NAMALWA (cell line): ENCODE measurements at places on chromosomes 13 and 19.

DNA sequence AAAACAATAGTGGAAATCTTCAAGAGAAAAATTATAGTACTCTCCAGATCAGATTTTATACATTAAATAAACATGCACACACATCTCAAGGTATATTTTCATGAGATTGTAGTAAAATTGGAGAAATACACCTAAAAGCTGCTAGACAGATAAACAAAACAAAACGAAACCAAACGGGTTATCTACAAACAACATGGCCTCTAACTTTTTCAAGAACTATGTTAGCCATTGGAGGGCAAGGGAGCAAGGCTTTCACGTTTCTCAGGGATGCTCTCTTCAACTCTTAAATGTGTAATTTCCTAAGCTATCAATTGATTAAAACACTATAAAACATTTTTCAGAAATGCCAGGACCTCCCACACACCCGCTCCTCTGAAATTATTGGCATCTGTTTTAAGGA lies 1262.4 kb upstream of the PCDH20 start:
- no peak for DNase-seq

DNA sequence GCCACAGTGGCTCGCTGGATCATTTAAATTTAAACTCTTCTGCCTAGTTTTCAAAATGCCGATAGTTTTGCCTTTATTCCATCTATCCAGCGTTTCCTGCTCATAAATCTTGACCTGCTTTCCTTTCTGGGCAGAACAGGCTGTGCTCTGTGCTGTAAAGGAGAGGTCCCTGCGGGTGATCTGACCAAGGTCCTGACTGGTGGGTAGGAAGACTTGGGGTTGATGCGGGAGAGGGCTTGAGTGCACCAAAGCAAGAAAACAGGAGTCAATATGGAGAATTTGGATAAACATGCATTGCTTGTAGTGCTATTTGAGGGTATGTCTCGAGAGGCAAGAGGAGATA lies 533.6 kb downstream of the MYO16 start:
- DNase-seq, result no peak

- no peak for DNase-seq
Observed at GRCh38 chr19:17606590-17607185, 51.2 kb downstream of the COLGALT1 start.

DNA sequence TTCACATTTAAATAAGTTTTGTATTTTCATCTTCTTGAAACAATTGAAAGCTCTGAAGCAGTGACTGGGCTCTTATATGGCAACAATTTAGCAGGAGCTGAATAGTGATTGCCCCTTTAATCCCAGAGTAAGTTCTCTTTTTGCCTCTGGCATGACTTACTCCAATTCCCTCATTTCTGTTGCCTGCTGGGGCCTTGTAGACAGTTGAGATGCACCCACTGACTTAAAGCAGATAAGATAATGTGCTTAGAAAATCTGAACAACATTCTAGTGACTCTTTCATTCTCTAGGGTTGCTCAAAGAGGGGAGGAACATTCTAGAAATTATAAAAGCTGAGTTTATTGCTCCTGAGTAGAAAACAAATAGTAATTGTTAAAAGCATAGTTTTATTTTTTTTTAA lies 52.8 kb downstream of the AKAP11 start:
- no peak for DNase-seq

DNA sequence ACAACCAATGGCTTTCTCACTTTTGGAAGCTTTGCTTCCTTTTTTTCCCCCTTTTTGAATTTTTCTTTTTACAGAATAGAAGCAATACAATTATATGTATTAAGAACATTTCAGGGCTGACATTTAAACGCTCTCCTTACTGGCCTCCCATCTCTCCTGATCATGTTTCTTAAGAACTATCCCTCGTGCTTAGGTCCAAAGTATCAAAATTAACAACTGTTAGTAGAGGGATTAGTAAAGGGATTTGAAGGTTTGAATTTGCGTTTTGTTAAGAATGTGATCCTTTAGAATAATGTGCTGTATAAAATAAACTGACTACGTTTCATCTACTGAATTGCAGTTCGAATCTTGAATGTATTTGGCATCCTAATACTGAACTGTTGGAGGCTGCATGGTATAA lies 424.8 kb downstream of the DIAPH3 start:
- DNase-seq, result no peak

DNA sequence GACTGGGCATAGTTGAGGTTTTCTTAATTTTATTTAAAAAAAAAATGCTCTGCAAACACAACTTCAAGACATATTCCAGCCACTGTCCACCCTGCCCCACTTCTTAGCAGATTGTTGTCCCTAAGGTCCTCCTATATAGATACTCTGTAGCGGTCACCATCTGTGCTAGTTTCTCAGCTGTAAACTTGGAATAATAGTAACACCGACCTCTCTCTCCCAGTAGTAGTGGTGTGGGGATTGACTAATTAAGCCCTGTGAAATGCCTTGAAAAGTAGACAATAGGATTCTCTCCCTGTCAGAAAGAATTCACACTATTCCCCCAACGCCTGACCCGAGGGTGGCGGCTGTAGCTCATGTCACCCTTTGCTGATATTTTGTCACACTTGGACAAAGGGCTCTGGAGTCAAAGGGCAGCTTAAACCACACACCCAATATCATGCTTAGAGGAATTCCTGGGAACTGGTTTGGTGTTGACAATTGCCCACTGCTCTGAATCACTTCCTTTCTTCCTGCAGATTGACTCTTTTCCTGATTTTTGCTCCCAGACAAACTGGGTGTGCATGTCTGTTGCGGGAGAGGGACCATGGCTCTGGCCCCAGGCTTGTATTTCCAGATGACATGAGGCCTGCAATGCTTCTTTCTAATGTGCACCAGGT lies 9.2 kb upstream of the SERP2 start:
- DNase-seq, result no peak

DNA sequence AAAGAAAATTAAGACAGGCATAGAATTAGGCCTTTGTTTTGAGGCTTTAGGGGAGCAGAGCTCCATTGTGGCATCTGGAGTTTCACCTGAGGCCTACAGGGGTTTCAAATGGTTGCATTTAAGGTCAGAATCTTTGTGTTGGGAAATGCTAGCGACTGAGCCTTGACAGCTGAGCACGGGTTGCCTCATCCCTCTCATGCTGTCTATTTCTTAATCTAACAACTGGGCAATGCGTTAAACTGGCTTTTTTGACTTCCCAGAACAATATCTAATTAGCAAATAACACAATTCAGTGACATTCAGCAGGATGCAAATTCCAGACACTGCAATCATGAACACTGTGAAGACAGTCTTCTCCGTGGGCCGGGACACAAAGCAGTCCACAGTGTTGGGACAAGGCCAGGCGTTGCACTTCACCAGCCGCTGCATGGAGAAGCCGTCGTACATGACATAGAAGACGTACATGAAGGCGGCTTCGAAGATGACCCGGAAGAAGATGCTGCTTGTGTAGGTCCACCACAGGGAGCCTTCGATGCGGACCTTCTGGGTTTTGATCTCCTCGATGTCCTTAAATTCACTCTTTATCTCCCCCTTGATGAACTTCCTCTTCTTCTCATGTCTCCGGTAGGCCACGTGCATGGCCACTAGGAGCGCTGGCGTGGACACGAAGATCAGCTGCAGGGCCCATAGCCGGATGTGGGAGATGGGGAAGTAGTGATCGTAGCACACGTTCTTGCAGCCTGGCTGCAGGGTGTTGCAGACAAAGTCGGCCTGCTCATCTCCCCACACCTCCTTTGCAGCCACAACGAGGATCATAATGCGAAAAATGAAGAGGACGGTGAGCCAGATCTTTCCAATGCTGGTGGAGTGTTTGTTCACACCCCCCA lies 3.8 kb downstream of the GJB2 start:
- DNase-seq, result no peak

DNA sequence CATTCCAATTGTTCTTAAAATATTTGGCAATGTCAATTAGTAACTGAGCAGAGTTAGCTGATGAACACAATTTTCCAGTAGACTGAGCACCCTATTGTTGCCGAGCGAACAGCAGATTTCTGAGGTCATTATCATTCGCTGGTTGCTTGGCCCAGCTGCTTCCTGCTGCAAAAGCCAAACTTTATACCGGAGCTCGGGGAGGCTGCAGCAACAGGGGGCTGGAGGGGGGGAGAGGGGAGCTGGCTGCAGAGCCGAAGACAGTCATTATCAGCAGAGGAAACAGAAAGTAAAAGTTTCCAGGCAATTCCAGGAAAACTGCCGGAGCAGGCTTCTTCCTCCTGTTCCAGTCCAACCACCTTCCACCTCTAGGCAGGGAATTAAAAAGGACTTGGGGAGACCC lies 77.9 kb downstream of the ZNF536 start:
- DNase-seq, result no peak

DNA sequence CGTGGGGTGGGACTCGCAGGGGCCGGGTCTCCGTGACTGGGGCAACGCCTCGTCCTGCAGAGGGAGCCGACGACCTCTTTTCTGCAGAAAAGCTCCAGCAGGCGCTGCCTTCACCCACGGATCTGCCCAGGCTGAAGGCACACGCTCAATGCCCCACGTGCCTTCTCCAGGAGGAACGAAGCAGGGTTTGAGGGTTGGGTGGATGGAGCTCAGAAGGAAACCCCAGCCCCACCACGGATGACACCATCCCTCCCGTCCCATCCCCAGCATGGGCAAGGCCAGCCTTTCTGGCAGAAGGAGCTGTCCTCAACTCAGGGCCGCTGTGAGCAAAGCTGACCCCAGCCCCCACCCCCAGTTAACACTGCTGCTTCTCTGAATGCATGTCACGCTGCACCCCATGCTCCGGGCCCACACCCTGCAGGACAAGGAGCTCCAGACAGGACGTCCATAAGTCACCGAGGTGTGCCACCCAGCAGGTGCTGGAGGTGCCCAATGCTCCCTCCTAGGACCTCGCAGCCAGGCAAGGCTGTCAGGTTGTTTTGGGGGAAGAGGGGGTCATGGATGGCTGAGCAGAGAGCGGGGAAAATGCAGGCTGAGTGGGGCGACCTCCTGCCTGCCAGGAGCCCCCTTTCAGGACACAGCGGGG lies 7.4 kb downstream of the C19orf25 start:
- DNase-seq, result peak; percentile 50

DNA sequence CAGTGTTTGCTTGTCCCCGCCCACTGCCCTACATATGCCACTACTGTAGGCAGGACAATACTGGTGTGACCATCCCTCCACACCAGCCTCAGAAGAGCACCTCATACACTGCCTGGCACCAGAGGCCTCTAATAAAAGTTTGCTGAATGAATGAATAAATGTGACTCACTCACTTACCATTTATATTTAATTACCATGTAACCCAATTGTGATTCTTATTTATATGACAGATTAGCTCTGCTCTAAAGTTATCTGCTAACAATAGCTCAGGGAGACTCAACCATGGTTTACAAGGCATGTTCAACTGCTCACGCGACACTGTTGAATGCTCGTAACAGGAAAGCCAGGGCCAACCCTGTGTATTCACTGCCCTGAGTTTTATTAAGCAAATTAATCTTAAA lies 66.0 kb upstream of the DOCK9 start:
- DNase-seq, result no peak

GRCh38 chr19:47676811-47677210 lies 36.4 kb upstream of the EHD2 start:
- DNase-seq, result no peak

DNA sequence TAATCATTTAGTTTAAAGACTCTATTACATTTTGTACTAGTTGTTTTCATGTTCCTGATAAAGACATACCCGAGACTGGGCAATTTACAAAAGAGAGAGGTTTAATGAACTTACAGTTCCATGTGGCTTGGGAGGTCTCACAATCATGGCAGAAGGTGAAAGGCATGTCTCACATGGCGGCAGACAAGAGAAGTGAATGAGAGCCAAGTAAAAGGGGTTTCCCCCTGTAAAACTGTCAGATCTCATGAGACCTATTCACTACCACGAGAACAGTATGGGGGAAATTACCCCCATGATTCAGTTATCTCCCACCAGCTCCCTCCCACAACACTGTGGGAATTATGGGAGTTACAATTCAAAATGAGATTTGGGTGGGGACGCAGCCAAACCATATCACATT lies 129.2 kb downstream of the PAN3 start:
- DNase-seq, result peak; percentile 23

DNA sequence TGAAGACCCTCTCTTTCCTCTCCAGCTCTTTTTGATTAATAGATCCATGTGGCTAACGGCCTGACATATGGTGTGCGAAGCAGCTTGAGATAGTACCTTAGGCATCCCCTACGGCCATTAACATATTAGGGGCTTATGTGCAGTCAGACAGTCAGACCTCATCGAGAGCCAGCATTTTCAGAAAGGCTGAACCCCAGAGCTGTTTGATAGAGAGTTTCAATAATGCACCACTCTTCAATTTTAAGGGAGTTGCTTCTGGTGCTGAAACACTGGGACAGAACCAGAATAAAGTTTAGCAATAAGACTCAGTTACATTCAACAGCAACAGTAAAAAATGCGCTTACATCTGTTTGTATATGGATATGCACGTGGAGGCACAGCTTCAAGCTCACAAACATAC lies 10.8 kb downstream of the POU4F1 start:
- DNase-seq, result no peak

DNA sequence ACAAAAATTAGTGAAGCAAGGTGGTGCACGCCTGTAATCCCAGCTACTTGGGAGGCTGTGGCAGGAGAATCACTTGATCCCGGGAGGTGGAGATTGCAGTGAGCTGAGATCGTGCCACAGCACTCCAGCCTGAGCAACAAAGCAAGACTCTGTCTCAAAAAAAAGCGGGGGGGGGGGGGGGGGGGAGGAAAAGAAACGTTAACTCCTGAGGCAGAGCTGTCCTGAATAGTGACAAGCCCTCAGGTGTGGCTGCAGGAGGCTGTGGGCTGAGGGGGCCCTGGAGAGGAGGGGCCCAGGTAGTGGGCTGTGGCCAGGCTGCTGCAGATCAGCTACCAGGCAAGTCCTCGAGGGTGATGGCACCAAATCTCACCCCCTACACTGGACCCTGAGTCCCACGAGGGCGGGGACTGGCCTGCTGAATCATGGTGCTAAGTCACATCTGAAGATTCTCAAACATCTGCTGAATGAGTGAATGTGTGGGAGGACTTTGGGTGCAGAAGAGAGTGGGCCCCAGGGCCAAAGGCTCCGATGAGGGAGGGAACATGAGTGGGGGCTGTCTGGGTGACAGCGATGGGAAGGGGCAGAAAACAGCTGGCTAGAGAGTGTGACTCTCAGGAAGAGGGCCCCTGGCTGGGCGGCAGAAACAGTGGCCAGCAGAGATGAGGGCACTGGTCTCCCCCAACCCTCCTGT lies 24.6 kb upstream of the ATP1A3 start:
- no peak for DNase-seq

- peak; percentile 50 for DNase-seq
Observed at GRCh38 chr19:18735324-18735723, 51.8 kb downstream of the CRTC1 start.

GRCh38 chr19:38849860-38850435 lies at the start of gene HNRNPL:
TSS of gene HNRNPL (minus strand) at chr19:38849986. CDS start at chr19:38849966, 20 bp downstream.
- no peak for DNase-seq

- no peak for DNase-seq
Observed at GRCh38 chr19:51490676-51491075, 10.9 kb downstream of the SIGLEC12 start.
